A549 treated with Hydrocortisone at 1 μM for 4 hours (cell line): ENCODE measurements at places on chromosomes 1 and 21. TPM values are rescaled to one million over a fixed set of nuclear protein-coding genes. Genes with fewer than 3 reads are reported as not detected.

The KLHL12 gene
- 16.3 to 20.8 TPM (median 18.5 TPM) in 5 replicates for total RNA-seq

The TCP10L gene
- total RNA-seq, result 0.47 to 1.2 TPM (median 0.86 TPM) in 5 replicates

The MPL gene
- total RNA-seq, result 0.17 to 0.22 TPM (median 0.21 TPM) in 3 of 5 replicates, not detected in the others

The SLAMF6 gene
- not detected in 5 replicates for total RNA-seq

The MYCL gene
- total RNA-seq, result 1.1 to 1.6 TPM (median 1.4 TPM) in 5 replicates

The ERRFI1 gene
- total RNA-seq, result 189 to 265 TPM (median 226 TPM) in 5 replicates

The CLCA1 gene
- total RNA-seq, result 0.03 TPM in 1 of 5 replicates, not detected in the others

The DCLRE1B gene
- total RNA-seq, result 8.2 to 11.1 TPM (median 8.6 TPM) in 5 replicates

The EXTL1 gene
- 0.02 TPM in 1 of 5 replicates, not detected in the others for total RNA-seq

The SIM2 gene
- 6.7 to 7.7 TPM (median 6.9 TPM) in 5 replicates for total RNA-seq

The RBM34 gene
- total RNA-seq, result 62.0 to 77.3 TPM (median 71.8 TPM) in 5 replicates

The SZRD1 gene
- 81.9 to 88.9 TPM (median 86.9 TPM) in 5 replicates for total RNA-seq

The CFAP57 gene
- total RNA-seq, result 0.28 to 0.68 TPM (median 0.36 TPM) in 5 replicates

The LCE1E gene
- 0.08 to 0.17 TPM (median 0.12 TPM) in 3 of 5 replicates, not detected in the others for total RNA-seq
